ENCODE measurements at places on chromosomes 6 and 20.

DNA sequence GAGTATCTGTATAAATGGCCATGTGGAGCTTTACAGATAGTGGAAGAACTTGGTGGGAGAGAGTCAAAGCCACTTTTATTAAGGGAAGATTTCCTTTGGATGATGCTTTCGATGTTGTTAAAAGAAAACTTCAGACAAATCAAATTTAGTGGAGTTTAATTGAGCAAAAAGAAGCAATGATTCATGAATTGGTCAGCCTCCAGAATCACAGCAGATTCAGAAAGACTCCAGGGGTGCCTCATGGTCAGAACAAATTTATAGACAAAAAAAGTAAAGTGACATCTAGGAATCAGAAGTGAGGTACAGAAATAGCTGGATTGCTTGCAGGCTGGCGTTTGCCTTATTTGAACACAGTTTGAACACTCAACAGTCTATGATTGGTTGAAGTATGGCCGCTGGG is 5.3 kb upstream of the CGA start:
- no peak for DNase-seq

DNA sequence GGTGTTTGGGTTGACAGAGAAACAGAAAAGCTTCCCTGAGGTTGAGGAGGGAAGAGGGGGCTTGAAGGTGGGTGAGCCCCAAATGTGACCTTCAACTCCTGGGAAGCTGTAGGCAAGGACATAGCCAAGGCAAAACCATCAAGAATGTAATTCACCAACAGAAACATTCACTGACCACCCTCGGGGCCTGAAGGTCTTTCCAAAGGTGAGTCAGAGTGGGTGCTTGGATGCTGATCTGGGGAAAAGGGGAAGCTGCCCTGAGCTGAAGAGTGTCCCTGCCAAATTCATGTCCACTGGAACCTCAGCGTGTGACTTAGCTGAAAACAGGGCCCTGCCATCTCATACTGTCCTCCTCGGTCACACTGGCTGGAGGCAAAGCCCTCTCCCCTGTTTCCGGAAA is 234.2 kb upstream of the SULF2 start:
- DNase-seq, result no peak

DNA sequence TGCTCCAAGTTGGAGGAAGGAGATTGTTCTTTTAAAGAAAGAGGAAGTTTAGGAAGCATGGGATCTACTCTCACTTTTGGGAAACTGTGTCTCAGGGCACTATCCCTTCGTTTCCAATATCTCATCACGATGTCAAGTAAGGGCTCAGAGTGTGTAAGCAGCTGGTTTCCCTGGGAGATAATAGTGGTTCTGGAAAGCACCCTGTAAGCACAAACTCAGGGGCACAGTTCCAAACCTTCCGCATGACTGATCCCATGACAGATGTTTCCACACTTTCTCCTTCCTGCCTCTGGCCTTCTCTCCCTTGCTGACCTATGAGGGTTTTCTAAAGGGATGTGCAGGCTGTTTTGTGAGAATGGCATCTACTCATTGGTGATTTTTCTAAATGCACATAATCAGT is 33.9 kb downstream of the ADTRP start:
- peak; percentile 52 for DNase-seq

GRCh38 chr6:33577718-33578117 is 2.4 kb downstream of the BAK1 start:
- DNase-seq, result no peak

GRCh38 chr6:104603108-104603745 is 256.5 kb downstream of the HACE1 start:
- no peak for DNase-seq

DNA sequence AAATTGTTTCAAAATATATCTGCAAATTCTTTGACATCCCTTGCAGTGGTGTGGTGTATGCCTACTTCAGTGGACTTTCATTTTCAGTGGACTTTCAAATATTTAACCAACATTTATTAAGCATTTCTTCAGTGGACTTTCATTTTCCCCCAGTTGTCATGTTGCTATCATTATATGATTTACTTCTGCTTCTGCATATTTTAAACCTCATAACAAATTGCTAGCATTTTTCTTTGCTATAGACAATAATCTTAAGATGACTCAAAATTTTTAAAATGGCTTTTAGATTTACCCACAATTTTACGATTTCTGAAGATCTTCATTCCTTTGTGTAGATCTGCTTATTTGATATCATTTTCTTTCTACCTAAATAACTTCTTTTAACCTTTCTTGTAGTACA is 592.7 kb upstream of the SLC35B3 start:
- DNase-seq, result no peak

GRCh38 chr20:39910536-39910935 is 778.5 kb downstream of the MAFB start:
- no peak for DNase-seq

- DNase-seq, result no peak
Measured at GRCh38 chr6:122248844-122249243, 150.6 kb upstream of the HSF2 start.

- no peak for DNase-seq
Measured at GRCh38 chr20:38447251-38447661, 12.1 kb upstream of the SNHG17 start.

- no peak for DNase-seq
Measured at GRCh38 chr6:4297348-4297747, 162.0 kb upstream of the ECI2 start.

- no peak for DNase-seq
Measured at GRCh38 chr20:42074944-42075343, 456.8 kb upstream of the CHD6 start.

DNA sequence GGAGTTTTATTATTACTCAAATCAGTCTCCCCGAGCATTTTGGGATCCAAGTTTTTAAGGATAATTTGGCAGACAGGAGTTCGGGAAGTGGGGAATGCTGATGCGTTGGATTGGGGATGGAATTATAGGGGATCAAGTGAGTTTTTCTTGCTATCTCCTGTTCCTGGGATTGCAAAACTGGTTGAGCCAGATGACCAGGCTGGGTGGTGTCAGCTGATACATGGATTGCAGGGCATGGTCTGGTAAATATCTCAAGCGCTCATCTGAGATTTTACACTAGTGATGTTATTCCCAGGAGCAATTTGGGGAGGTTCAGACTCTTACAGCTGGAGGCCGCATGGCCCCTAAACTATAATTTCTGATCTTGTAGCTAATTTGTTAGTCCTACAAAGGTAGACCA is 54.7 kb downstream of the ENPP1 start:
- DNase-seq, result no peak

GRCh38 chr6:73516514-73517489 is 4.0 kb downstream of the EEF1A1 start:
- no peak for DNase-seq

DNA sequence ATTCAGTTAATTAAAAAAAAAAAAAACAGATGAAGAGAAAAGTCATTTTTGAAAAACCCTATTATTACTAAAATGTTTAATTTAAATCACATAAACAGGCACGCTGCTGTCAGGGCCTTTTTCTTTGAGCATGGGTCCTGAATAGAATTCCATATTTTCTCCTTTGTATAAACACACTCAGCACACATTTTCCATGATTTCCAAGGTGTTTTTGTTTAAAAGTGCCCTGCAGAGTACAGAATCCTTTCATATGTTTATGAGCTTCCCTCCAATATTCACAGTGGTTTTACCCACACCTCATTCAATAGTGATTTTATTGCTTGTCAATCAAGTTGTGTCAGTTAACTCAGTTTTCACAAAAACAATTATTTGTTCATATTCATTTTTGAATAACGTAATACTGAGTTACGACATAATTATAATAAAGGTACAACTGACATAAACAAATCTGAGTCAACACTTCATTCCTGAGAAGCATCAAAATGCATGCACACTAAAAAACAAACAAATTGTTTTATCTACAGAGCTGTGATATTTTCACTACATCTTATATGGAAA is 15.2 kb downstream of the SLC35B3 start:
- no peak for DNase-seq

- DNase-seq, result no peak
Measured at GRCh38 chr20:32583581-32584070, 1.5 kb downstream of the NOL4L start.

- no peak for DNase-seq
Measured at GRCh38 chr20:62736026-62736406, 27.4 kb downstream of the NTSR1 start.

DNA sequence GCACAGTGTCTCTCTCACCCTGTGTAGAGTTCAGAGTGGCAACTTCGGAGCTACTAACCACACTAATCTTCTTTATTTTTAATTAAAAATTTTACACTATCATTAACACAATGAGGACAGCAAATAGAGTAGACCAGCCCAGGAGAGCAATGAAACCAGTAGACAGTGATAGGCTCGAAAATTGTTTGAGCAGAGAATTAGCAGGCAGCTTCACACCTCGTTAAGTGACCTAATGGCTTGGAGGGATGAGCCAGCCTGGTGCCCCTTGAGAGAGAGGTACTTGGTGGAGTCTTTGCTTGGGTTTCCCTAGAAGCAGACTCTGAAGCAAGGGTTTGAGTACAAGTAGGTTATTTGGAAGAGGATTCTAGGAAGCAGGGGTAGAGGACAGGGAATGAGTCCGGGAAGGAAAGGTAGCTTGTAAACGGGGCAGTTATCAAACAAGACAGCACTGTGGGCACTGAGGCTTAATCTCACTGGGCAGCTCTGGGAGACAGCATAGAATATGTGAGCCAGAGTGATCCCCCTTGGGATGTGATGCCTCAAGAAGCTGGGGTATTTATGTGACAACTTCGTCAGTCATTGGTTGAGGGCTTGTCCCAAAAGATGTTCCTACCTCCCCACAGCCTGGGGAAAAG is 146.1 kb downstream of the PCSK2 start:
- DNase-seq, result no peak

DNA sequence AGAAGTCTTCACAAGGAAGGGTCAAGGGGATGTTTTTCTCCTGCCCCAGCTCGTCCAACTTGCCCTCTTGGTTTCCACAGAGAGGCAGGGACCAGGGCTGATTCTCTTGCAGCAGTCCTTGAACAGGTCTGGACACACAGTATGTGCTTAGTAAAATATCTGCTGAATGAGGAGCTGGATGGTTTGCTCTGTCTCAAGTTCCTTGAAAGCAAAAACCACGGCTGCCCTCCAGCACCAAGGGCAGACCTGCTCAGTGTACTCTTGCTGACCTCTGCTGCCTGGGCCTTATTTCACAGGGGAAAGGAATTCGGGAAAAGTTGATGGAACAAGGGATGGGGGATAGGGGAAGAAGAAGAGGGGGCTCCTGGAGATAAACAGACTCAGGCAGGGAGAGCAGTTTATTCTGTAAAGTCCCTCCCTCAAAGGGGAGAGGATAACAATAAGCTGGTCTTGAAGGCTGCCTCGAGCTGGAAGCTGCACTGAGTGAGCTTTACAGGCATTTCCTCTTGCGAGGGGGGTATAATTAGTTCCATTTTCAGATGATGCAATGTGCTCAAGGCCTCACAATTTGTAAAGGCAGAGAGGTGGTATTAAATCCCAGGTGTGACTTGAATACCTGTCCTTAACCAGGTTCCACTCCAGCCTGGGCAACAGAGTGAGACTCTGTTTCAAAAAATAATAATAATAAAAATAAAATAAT is 10.3 kb downstream of the KCNK5 start:
- peak; percentile 1 for DNase-seq

All from brain microvascular endothelial cell (primary cell).